Amygdala (tissue), 56 donors: ENCODE measurements at places on chromosomes 1 and 21.

DNA sequence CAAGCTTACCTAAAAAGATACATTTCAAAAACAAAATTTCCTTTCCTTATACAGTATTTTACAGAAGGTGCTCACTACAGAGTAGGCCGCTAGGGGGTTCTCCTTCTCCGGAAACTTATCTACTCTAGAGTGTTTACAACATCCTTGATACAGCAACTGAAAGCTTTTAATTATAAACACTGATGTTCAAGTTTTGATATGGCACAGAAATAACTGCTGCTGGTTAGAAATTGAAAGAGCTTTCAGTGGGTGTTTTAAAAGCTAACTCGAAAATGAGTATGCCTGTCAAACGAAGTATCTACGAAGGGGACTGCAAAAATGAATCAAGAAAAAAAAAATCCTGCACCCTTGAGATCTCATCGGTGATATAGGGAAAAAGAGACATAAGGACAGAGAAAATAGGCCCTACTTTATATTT, 1.0 kb downstream of the YOD1 start:
- DNase-seq: no peak

GRCh38 chr1:30518186-30518585, 205.2 kb downstream of the MATN1 start:
- no peak for DNase-seq

GRCh38 chr1:217270101-217270500, 360.8 kb downstream of the GPATCH2 start:
- no peak for DNase-seq

DNA sequence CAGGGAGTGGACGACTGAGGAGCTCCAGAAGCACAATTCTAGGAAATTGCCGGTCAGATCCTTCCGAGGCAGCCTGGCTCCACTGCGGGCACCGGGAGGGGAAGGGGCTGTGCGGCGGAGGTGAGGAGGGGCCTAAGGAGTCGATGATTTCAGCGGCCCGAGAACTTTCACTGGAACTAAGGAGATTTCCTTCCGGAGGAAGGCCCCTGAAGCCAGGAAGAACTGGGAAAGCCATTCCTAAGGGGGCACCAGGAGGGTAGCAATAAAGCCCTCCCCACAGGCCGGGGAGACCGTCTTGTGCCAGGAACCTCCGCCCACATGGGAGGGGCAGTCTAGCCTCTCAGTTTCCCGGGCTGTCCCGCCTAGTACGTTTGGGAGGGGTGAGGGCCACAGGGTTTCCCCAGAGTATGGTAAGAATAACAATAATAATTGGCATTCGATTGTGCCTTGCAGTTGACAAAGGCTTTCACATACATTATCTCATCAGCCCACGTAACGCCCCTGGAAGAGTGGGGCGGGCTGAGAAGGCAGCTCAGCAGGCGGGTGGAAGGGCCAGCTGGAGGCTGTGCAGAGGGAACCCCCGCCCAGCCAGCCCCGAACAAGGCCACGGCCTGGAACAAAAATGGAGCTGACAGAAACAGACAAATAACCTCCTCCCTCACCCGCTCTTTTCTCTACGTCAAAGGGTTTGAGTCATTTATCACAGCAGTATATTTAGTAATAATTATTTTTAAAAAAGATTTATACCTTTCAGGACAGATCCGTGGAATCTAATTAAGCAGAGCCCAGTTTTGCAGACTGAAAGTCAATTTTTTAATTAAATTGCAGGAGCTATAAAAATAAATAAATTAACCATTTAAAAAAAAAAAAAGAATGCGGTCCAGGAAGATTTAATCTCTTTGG, 19.8 kb downstream of the NPR1 start:
- no peak for DNase-seq

DNA sequence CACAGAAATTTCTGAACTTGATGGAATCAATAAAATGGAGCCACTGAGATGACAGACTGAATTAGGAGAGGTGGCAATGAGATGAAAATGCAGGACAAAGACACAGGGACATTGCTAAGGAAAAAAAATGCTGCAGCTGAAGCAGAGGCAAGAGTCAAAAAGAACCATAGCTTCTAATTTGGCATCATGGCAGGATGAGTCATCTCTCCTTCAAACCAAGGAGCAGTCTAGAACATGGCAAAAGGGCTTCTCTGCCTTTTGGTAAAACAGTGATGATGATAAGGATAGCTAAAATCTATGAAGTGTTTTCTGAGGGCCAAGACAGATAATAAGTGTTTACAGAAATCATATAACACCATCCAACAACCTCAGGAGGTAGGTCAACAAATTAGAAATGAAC, 16.8 kb downstream of the SLC19A2 start:
- DNase-seq: no peak

DNA sequence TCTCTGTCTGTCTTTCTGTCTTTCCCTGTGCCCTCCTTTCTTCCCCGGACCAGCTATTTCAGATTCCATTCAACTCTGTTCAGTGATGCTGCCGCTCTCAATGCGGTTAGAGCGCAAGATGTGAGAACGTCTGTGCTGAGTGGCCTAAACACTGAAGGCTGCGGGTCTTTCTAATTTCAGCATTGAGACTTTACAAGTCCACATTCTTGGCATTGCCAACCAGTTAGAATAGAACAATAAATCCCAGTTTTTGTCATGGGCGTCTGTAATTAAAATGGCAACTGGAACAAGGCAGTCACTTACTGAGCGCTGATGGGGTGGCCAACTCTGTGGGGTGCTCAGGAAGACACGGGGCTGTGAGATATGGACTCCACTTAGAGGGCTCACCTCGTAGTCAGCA, 112.8 kb downstream of the DHRS3 start:
- no peak for DNase-seq
